Activated CD4-positive, alpha-beta T cell treated with anti-CD3 and anti-CD28 coated beads, Interleukin-2, Interleukin-4, amounts not matched to agents 100 ng/mL and 50 ng/mL, durations not matched to agents 16 hours and 8 hours (primary cell): ENCODE measurements at places on chromosomes 3 and 15.

DNA sequence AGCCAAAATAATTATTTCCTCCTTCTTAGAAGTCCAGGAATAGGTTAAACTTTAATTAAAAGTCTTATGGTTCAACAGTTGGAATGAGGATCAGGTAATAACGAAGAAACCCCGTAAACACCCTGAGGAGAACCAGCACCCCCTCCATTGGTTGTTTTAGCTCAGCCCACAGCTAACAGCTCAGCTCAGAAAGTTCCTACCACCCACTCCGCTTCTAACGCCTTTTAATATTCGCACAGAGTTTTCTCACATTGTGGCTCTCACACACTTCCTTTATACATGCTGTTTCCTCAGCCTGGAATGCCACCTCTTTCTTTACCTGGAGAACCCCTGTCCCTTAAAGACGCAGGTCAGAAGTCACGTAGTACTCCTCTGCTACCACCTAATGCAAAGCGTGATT lies 17.0 kb downstream of the CX3CR1 start:
- no peak for DNase-seq

DNA sequence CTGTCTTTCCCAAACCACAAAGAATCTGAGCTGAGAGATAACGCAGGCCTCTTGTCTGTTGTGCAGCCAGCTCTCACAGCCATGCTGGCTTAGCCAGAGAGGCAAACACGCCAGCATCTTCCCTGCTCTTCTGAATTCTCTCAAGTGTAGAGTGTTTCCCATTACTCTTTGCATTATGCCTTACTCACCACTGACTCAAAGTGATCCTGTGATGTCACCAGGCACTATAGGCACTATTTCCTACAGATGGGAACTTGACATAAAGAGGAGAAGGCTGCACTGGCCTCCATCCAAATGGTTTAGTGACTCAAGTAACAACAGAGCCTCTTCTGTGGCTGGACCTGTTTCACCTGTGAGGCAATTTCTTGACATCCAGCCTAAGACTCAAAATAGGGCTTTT lies 44.4 kb downstream of the PDZRN3 start:
- no peak for DNase-seq

DNA sequence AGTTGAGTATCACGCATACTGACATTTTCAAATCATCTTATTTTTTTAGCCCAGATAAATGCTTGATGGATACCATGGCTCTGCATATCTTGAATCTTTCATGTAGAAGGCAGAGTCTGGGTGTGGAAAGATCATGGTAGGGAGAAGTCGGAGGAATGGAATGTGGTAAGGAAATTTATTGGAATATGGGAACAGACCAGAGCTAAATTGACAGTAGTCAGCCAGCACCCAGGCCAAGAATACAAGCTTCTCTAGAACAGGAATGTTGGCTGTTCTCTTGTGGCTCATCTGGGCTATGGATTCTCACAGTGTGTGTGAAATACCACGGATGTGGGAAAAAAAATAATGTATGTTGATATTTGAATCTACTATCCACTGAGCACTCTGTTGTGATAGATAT lies 305.7 kb upstream of the COL8A1 start:
- DNase-seq: no peak

GRCh38 chr3:55630280-55630920 lies 143.3 kb upstream of the WNT5A start:
- DNase-seq: no peak

GRCh38 chr3:122665226-122665786 lies 15.3 kb upstream of the PARP14 start:
- no peak for DNase-seq

DNA sequence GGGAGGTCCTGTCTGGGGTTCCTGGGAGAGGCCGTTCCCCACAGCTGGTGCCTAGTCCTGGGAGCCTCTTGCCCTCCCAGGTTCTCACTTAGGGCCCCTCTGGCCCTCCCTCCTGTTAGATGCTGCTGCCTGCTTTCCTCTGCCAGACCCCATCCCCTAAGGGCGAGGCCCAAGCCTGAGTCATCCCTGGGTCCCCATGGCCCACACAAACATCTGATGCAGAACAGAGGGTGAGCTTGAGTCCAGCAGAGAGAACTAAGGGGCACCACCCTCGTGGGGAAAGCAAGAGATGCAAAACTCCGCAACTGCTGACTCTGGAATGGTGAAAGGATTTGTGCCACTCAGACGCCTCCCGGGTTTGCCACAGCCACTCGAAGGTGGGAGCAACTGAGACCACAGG lies 58.8 kb upstream of the TRPM1 start:
- no peak for DNase-seq

DNA sequence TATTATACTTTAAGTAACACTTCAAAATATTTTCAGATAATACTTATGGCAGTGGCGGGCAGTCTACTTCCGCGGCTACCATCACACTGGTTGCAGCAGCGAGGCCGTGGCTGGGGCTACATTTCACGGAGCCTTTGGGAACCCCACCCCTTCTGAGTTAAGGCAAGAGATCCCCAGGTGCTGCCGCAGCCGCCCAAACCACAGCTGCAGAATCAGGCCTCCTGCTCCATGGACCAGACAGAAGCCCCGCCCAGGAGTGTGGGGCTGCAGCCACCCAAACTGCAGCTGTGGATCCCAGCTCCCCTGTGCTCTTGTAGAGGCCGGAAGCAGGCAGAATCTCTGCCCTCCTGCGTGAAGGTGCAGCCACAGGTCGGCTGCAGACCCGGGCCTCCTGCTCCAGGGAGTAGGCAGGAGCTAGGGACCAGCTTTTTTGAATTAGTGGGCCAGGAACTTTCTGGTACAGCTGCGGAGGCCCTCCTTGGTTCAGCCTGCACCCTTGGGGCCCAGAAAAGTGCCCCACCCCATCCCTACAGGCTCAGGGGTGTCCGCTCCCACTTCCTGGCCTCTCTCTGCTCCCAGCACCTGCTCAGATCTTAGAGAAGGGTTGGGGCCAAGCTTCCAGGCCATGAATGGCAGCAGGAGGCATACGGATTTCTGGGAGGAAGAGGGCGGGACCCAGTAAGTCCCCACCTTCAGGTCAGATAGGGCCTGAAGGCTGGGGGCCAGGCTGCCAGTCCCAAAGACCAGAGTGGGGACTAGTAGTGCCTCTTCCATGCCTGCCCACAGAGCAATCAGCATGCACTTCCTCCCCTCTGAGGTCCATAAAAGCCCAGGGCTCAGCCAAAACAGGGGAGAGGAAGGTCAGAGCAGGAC lies 1188.8 kb upstream of the CADM2 start:
- DNase-seq: no peak

DNA sequence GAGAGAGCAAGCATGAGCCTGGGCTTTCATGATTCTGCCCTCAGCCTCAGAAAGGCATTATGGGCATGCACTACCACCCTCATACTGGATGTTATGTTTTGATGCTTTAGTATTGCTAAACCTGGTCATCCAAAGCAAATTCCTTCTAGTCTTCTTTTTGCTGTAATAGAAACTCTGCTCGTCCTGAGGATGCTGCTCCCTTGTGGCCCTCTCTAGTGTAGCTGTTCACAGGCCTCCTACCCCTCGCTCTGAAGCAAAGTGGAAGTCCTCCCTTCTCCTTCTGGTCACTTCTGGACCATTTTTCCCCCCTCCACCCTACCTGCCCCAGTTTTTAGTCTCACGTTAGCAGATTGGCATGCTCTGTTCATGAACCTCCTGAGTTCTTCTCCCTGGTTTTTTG lies 22.9 kb upstream of the CCNL1 start:
- no peak for DNase-seq

DNA sequence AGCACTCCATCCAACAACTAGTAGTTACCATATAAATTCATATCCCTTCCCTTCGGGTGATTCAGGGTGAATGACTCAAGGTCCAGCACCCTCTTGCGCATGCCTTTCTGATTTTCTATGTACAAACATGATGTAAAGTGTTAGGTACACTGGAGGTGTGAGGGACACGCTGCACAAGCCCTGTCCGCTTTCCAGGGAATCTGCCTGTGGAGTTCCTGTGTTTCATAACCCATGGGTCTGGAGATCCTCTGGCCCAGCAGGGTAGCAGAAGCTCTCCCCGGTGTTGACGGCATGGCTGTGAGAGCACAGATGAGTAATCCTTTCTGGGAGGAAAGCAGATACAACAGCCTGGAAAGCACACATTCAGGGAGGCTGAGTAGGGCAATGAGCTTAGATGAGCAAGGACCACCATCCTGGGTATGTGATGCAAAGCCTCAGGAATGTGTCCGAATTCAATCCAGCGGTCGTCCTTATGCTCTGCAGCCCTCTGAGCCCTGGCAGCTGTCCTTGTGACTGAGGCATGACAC lies 142.9 kb upstream of the TP63 start:
- no peak for DNase-seq

GRCh38 chr3:194608981-194609380 lies 24.2 kb downstream of the TMEM44 start:
- no peak for DNase-seq

GRCh38 chr3:41581700-41582099 lies 380.2 kb downstream of the ULK4 start:
- no peak for DNase-seq

DNA sequence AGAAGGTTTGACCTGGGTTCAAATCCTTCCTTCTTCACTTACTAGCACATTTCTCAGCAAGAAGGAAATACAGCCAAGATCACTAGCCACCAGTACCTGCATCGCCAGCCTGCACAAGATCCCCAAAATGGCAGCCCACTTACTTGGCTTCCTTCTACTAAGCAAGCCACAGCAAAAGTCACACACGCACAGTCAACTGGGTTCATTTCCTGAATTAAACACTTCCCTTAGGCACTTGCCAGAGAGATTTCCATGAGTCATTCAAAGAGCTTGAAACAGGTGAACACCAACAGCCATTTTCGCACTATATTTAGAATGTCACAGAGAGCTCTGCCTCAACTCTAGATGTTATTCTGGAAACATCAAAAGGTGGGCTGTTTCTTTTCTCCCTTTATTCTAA lies 42.6 kb downstream of the MGLL start:
- DNase-seq: peak; percentile 33

DNA sequence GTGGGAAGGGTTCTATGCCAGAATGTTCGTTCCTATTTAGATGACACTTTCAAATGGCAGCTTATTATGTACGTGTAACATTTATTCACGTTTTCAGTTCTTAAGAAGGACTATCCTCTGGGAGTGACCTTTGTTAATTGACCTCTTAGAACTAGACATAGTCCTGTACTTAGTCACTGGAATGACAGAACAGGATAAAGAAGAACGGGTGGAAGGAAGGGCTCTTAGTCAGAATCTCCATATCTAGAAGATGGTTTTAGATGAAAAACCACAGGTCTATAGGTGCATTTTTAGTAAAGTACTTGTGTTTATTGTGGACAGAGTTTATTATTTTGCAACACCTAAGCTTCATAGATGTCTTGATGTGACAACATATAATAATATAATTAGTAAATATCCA lies 6.5 kb downstream of the METTL6 start:
- DNase-seq: no peak

DNA sequence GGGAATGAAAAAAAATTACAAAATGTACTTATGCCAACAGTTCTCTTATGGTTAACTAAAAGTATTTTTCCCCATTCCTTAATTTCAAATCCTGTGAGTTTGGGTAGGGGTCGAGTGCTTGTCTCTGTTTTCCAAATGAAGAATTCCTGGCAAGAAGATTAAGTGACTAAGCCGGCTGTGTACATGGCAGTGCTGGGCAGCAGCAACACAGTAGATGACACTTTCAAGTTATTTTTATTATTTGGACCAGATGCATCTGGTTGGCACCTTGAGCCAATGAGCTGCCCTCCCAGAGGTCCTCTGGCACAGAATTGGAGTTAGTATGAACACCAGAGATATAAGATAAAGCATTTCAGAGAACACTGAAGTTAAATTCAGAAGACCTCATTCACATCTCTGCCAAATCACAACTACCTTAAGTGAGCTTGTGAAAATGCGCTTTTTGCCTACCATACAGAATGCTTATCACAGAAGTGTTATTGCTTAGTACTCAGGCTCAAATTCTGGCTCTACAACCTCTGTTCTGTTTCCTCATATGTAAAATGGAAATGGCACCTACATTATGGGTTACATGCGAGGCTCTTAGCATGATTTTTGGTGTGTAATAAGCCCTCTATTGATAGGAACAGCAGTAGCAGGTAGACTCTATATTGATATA lies 256.9 kb downstream of the UBE2E2 start:
- DNase-seq: no peak

DNA sequence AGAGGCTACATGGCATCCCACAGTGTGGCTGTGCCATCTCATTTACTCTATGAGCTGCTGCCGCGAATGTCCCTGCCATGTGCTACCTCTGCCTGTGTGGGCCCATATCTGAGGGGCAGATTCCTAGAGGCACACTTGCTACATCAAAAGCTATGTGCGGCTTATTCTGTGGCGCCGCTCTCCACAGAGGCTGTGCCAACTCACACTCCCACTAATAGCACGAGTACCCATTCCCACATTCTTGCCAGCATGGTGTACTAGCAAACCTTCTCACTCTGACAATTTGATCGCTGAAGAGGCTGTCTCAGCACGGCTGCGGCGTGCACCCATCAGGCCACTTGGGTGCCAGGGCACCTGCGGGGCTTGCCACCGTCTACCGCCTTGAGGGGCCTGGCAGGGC lies 31.2 kb upstream of the MUSTN1 start:
- DNase-seq: no peak

DNA sequence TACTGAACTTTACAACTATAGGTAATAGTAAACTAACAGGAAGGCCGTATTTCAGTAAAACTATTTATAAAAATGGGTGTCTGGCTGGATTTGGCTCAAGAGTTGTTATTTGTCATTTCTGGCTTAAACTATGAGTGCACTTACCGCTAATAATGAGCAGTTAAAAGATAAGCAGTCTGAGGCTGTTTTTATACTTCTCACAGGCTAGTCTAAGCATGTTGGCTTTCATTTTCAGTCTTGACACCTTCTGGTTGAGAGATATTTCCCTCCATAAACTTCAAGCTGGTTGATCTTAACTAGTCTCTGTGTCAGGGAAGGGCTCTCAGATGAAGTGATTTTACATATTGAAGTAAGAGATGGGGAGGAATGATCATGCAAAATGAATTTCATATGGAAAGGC lies 96.1 kb downstream of the RSRC1 start:
- DNase-seq: no peak

GRCh38 chr15:45702041-45702440 lies 67.2 kb downstream of the SQOR start:
- DNase-seq: no peak

DNA sequence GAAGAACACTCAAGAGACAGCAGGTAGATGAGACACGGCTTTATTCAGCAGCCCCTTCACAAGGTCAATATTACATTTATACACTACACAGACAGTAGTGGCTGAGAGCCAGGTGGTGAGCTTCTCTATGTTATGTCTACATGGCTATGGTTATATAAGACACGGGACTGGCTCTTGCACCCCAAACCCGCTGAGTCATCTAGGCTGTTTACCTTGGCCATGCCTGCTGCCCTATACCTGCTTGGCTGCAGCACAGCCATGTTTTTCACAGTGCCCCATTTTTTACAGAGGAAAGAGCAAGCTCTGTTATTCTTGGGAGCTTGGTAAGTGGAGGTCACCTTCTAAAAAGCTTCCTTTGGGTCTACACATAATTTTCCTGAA lies 231.6 kb downstream of the IGSF11 start:
- no peak for DNase-seq

DNA sequence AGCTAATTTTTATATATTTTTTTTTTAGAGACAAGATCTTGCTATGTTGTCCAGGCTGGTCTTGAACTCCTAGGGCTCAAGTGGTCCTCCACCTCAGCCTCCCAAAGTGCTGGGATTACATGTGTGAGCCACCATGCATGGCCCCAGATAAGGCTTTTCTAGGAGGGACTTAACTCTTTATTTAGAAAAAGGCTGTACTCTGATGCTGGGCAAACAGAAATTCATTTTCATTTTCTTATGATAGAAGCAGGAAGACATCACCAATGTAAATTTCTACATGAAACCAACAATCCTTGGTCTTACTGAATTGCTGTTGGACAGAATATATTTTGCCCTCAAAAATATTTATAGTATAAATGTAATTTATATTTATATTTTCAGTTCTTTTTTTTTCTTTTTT lies 9.6 kb downstream of the NIPA1 start:
- DNase-seq: no peak
